Erythroblast (primary cell): ENCODE measurements at places on chromosomes 2 and 18.

- no peak for DNase-seq
Measured at GRCh38 chr2:11636593-11637295, 33.3 kb downstream of the NTSR2 start.

DNA sequence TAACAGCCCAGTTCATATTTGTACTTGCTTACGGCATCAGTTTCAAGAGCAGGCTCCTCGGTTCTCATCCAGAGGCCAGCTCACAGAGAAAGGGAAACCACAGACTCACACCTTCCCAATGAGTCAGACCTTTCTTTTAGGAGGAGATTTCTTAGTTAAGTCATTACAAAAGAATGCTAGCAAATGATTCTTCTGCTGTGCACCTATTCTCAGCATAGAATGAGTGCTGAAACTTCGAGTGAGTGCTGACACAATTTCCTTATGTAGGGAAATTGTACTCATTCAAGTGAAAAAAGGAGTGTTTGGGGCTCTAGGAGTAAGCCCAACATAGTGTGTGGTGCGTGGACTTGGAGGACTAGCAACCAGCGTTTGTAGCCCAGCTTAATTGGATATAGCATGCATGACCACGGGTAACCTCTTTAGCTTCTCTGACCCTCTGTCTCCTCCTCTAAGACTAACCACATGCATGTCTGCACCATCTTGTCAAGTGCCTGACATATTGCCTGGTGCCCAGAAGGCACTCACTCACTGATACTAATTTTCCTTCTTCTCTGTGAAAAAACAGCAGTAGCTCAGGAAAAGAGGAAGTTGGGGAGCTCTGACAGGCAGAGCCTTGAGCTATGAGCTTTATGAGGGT is 87.0 kb downstream of the ALPK2 start:
- DNase-seq: no peak

GRCh38 chr2:217707131-217707611 is 295.6 kb downstream of the TNS1 start:
- DNase-seq: no peak

- DNase-seq: no peak
Measured at GRCh38 chr18:62264984-62265383, 60.1 kb upstream of the TNFRSF11A start.

DNA sequence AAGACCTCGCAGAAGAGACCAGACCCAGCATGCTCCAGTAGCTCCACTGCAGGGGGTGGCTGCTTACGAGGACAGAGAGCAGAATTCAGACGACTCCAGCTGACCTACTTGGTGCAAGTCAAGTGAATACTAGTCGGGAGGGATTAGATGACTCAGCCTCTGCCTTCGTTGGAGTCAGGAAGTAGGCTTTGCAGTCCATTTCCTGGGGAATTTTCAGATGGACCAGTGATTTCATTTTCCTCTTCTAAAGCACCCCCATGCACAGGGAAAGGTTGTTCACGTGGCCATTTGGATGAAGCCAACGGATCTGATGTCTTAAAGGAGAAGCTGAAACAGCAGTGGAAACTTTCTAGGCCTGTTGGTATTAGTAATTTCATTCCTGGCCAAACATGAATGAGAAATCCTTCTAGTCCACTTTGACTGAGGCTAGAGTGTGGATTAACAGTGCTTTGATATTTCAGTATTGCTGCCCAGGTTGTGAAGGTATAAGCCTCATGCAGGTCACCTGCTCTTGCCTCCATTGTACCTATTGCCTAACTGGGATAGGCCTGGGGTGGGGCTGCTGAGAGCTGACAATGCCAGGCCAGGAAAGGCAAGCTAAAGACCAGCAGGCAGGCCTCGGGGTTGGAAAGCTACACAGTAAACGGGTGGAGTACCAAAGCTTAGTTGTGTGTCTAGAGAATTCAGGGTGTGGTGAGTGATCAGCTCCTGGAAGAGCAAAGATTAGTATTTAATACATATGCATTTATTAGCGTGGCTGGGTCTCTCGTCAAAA is 117.6 kb upstream of the FOSL2 start:
- no peak for DNase-seq

- no peak for DNase-seq
Measured at GRCh38 chr2:189621781-189622180, 39.5 kb upstream of the ASNSD1 start.

DNA sequence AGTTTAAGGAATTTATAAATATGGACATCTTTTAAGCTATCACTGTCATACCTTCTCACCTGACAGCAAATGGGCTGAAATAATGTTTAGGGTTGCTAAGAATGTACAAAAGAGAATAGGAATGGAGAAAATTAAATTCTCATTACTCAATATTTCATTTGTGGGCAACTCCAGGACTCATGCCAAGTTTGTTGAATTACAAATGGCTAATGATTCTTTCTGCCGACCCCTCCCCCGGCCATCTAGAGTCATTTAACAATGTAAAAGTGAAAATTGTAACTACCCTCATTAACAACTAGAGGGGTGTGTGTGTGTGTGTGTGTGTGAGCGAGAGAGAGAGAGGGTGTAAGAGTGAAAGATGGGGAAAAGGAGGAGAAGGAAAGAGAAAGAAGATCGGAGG is 708.5 kb upstream of the FAM98A start:
- no peak for DNase-seq

DNA sequence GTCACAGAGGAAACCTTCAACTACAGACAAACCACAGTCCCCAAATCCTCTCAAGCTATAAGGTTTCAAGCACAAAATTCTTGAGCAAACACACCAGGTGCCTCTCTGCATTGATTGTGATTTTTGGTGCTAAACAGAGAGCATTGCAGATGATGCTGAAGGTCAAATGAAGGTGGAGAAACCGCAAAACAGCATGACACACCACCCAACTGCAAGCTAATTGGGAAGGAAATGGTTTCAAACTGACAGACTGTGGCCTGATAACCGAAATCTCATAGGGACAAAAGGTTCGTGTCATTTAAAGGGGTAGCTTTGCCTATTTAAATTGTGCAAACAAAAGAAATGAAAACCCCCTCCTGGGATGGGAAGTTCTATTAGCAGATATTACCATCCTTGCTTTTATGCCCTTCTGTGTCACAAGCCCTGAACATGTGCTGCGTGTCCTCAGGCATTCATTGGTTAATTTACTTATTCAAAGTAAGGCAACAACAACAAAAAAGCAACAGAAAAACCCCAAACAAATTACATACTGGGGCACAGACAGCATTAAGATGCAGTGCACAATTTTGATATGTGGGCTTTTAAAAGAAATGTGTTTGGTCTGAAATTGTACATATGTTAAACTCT is 154.9 kb downstream of the AQP4 start:
- DNase-seq: no peak

DNA sequence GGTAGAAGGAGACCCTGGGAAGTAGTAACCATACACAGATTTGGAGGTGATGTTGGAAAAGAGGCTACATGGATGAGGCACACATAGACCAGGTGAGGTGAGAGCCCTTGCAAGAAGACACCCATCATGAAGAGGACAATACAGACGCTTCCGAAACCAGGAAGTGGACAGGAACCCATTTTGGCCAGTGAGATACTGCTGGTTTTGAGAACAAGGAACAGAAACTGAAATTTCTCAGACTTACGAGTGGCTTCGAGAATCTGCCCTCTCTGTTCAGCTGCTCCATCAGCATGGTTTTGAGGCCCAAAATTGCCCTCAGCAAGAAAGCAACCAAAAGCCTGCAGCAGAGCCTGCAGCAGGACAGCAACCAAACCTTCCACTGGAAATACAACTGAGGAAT is 479.1 kb upstream of the NRXN1 start:
- no peak for DNase-seq

- peak; percentile 25 for DNase-seq
Measured at GRCh38 chr2:58762176-58762781, 521.2 kb upstream of the FANCL start.

- no peak for DNase-seq
Measured at GRCh38 chr2:142100970-142101369, 29.8 kb downstream of the LRP1B start.

- DNase-seq: no peak
Measured at GRCh38 chr2:234961784-234962183, 10.0 kb downstream of the SH3BP4 start.

DNA sequence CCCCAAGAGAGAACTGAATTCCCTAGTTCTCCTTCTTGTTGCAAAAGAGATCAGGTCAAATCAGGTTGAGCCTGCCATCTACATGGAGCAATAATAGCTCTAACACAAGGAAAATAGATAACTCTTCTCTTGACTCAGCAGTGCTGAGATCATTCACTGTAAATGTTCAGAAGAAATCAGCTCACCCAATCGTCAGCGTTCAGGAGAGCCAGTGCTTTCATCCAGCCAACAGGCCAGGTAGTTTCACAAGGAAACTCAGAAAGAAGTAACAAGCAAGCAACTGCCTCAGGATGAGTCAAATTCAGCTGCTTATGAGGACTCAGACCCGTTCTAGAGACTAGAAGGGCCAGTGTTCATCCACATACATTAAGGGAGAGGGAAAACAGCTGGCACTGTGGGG is 5.9 kb downstream of the LMAN2L start:
- no peak for DNase-seq

DNA sequence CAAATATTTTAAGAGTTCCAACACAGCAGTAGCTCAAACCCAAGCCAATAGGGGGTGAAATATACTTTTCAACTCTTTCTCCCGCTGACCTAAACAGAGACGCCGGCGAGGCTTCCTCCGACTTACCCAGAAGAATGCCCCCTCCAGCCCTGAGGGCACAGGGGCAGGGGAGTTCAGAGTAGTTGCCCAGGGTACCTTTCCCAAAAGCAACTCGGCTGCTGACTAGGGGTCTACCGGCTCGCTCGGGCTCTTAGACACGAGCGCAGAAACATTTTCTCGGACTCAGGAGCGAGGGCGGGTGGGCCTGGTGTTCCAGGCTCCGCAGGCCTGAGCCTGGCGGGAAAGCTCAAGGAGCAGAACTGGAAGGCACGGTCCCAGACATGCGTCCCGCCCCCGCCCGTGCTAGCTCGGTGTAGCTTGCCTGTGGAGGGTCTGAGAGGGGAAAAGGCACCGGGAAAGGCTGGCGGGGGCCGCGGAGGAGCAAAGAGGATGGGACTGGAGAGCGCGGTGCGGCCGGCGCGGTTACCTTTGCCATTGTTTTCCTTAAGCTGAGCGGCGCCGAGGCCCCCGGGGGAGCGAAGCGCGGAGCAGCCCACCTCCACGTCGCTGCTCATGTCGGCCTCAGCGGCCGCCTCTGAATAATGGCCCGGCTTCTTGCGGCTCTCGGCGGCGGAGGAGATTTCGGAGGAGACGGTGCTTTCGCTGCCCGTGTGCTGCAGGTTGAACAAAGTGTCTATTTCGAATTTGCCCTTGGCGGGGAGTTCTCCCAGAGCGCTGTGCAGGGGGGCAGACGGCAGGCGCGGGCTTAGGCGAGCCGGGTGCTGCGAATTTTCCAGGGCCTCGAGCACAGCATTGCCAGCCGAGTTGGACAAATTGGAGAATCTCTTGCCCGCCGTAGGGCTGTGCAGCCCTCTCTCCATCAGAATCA is 674 bp downstream of the EVX2 start:
- peak; percentile 41 for DNase-seq

DNA sequence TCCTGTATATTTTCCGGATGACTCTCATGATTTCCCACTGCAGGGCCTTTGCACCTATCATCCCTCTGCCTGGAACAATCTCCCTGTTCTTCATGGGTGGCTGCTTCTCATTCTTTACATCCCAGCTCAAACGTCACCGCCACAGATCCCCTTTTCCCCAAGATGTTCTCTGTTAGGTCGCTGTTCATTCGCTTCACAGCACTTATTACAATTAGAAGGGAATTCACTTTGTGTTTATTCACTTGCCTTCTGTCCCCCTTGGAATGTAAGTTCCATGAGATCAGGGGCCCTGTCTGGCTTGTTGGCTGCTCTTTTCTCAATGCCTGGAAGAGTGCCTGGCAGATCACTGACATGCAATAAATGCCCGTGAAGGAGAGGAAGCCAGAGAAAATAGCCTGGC is 106.7 kb downstream of the FOXI3 start:
- no peak for DNase-seq

DNA sequence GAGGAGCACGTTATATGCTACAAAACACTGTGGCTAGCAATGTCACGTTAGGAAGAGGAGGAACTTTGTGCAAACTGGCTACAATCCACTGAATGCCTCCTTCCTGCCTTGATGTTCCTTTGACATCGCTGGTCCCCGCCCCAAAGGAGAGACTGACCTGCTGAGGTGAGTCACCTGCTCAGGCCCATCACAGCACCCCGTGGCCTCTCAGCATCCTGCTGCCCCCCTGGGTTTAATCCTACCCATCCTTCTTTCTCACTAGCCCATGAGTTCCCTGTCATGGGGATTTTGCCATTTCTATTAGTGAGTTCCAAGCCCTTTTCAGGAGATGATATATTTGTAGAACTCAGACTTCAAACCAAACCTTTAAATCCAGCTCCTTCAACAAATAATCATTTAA is 16.2 kb downstream of the DLGAP1 start:
- no peak for DNase-seq

GRCh38 chr2:120548627-120549608 is 186.8 kb upstream of the GLI2 start:
- DNase-seq: no peak

DNA sequence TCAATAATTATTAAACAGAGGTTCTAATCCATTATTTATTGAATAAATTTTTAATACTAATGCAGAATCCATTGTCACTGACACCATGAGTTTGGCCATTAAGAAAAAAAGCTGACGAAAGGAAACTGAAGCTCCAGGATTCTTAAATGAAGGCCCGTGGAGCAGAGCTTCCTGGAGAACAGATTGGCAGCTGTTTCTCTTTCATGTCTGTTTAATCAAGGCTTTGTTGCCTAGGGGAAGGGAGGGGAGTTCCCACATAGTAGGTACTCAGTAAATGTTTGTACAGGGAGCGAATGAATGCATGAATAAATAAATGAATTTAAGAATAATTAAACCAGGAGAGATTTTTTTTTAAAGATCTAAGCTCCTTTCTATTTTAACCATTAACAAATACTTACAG is 315.1 kb upstream of the KLHL29 start:
- no peak for DNase-seq

GRCh38 chr2:190545093-190545492 is 10.6 kb upstream of the NEMP2 start:
- no peak for DNase-seq

DNA sequence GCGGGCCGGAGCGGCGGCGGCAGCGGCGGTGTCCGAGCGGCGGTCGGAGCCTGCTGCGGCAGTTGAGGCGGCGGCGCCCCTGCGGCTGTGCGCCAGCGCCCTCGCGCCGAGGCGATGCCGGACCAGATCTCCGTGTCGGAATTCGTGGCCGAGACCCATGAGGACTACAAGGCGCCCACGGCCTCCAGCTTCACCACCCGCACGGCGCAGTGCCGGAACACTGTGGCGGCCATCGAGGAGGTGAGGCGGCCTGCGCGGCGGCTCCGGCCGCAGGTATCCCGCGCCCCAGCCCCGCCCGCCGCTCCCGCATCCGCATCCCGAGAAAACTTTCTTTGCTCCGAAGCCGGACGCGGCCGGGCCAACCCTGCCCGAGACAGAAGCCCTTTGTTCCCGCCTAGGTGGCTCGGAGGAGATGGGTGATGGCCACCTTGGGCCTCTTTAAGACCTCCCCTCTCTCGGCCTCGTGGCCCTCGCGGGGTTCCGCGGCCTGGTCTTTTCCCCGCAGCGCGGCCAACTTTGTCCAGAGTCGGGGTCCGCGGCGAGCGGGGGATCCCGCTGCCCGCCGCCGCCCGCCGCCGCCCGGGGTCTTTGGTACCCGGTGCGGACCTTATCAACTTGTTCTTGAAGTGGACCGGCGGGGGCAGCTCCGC is 504 bp downstream of the ASAP2 start:
- peak; percentile 52 for DNase-seq

- no peak for DNase-seq
Measured at GRCh38 chr18:7584646-7585275, 17.6 kb downstream of the PTPRM start.

- no peak for DNase-seq
Measured at GRCh38 chr2:4895371-4895770, 796.8 kb upstream of the SOX11 start.

GRCh38 chr18:49933530-49934128 is 120.3 kb upstream of the ACAA2 start:
- no peak for DNase-seq

- no peak for DNase-seq
Measured at GRCh38 chr2:232190796-232191195, 187.8 kb upstream of the ALPP start.
